NCI-H1694 (cell line): ENCODE measurements at places on chromosomes 1 and 21.

DNA sequence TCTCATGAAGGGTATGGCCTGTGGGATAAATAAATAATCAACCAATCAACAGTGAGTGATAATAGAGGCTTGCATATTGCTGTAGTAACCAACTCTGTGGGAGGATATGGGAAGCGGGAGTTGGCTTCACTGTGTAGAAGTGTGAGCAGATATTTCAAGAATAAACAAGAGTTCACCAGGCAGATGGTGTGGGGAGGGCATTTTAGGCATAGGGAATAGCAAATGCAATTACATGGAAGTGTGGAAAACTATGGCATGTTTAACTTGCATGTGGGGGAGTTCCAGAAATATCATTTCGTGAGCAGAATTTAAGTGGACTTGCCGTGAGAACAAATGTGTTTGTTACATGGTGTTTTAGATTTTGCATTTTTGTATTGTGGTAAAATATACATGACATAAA is 95.2 kb downstream of the SPATA46 start:
- DNase-seq = no peak

- no peak for DNase-seq
These were observed 38.8 kb upstream of the RASAL2 start for GRCh38 chr1:178055093-178055492.

DNA sequence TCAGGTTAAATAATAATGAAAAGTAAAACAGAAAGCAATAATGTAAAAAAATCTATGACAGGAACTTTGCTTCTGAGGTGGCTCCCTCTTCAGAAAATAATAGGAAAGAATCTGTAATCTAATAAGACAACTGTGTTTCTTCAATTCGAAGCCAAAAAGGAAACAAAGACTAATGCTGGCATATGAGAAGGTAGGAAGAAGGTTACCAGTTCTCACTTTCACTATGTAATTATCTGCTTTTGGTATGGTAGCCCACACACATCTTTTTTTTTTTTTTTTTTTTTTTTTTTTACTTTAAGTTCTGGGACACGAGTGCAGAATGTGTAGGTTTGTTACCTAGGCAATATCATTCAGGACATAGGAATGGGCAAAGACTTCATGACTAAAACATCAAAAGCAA is 47.1 kb downstream of the COP1 start:
- DNase-seq = no peak

DNA sequence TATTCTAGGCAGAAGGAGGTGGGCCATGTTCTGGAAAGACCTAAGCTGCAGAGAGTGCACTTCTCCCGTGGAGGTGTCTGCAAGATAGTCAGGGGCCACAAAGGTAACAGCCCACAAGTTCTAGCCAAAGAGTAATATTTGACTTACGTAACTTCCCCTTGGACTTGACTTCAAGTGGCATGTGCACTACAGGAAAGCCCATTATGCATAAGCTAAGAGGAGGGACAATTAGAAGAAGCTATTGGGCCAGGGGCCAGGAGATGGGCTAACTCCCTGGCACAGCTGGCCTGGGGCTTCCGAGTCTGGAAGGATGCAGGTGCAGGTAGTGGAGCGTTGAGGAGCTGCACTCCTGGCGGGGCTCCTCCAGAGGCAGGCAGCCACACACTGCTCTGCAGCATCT is 58.3 kb downstream of the ERG start:
- no peak for DNase-seq

DNA sequence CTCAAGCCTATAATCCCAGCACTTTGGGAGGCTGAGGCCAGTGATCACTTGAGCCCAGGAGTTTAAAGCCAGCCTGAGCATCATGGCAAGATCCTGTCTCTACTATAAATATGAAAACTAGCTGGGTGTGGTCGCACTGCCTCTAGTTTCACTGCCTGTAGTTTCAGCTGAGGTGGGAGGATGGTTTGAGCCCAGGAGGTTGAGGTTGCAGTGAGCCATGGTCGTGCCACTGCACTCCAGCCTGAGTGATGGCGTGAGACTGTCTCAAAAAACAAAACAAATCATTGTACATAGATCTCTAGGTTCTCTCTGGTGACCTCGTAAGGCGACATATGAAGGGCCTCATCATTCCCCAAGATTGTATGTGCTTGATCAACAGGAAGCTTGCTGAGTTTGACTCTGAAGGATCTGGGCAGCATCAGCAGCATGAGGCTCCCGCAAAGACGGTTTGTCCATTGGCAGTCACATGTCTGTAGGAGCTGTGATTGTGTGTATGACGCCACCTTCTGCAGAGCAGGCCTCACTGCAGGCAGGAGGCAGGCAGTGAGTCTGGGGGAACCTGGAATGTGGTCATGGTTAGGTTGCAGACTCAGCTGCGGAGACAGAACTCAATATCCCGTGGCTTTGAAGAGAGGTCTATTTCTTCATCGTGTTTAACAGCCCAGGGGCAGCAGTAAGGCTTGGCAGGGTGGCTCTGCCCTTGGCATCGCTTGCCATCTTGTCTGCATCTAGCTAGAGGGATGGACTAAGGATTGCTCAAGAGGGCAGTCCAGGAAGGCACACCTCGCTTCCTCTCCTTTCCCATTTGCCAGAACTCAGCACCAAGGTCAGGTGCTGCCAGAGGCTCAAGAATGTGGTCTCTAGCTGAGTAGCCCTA is 14.0 kb downstream of the ATP5PO start:
- DNase-seq = peak; percentile 27

DNA sequence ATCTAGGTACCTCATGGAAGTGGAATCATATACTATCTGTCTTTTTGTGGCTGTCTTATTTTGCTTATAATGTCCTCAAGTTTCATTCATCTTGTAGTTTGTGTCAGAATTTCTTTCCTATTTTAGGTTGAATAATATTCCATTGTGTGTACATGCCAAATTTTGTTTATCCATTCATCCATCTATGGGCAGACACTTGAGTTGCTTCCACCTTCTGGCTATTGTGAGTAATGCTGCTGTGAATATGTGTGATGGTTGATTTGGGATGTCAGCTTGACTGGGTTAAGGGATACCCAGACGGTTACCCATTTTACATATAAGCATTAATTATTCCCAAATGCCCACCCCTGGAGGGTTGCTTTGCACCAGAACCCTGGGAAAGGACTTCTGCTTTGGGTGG is 477.5 kb downstream of the PTPRU start:
- no peak for DNase-seq

GRCh38 chr1:52558941-52559340 is 6.0 kb upstream of the TUT4 start:
- DNase-seq = no peak

- no peak for DNase-seq
These were observed 54.5 kb upstream of the TIAM1 start for GRCh38 chr21:31398574-31398973.

DNA sequence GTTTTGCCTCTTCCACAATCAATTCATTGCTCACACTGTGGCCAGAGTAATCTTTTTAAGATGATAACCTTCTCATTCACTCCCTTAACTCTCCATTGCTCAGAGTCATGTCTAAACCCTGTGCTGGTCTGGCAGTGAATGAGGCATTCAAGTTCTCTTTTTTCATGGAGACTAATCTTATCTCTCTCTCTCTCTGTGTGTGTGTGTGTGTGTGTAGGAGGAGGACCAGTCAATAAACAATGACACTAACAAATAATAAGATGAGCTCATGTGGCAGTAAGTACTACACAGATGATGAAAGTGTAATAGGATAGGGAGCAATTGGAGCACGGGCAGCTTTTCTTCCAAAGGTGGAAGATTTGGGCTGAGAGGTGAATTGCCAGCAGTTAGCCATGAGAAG is 122.0 kb upstream of the B3GALT2 start:
- no peak for DNase-seq

DNA sequence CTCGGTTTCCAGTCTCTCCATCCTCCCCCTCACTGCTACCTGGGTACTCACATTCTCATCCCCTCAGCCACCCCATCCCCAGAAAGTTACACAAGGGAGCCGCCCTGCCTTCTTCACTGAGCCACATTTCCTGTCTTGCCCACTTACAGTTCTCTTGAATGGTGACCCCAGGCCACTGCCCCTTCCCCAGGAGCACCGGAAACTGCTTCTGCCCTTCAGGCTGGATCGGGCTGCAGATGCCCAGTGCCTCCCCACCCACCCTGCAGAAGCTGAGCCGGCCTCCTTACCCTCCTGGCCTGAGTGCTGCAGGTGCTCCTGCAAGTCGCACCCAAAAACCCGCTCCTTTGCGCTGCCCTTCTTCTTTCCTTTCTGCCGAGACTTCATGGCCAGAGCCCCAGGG is 450 bp downstream of the ARHGAP30 start:
- DNase-seq = no peak

DNA sequence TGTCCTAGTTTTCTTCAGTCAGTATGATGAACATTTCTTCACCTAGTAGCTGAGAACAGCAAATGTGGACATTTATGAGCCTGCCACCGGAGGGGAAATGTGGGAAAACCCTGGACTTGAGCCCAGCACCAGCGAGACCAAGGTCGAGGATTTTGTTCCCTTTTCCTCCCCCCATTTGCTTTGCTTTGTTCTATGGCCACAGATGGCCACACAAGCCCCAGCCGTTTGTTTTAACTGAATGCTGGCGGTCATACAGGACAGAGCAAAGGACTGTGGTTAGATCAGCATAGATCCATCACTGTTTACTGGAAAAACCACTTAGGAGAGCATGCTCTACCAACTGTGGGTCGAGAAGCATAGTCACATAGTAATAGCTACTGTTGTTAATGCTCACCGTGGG is 20.9 kb downstream of the SH2D2A start:
- no peak for DNase-seq

- DNase-seq = peak; percentile 34
These were observed 258.5 kb downstream of the TRABD2B start for GRCh38 chr1:47738560-47739182.

GRCh38 chr1:20615946-20616846 is 17.1 kb upstream of the PINK1 start:
- DNase-seq = no peak

GRCh38 chr1:155932081-155932480 is 2.1 kb downstream of the KHDC4 start:
- no peak for DNase-seq

- no peak for DNase-seq
These were observed 642.2 kb downstream of the PTPRU start for GRCh38 chr1:29878501-29878900.

DNA sequence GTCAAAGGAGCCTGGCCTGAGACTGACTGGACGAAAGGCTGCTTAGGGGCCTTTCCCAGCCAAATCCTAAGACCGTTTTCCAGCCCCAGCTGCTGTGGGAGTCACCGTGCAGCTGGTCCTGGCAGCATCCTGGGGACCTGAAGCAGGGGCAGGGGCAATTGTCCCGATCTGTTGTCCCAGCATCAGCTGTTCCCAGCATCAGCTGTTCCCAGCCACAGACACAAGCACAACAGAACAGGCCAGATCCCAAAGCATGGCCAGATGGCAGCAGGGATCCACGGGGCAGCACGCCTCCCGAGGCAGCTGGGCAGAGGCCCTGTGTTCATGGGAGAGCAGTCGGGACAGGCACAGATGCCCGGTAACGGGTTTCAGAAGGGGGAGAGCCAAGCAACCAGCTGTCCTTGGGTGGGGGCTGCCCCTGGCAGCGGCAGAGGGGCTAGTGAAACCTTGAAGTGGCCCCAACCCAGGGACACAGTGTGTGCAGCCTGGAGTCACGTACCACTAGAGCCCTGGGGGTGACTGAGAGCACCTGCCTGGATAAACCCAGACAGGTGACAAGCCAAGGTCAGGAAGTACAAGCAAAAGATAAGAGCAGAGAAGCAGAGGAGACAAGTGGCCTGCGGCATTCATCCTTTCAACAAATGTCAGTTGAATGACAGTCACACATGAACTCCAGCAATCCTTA is 13.3 kb downstream of the CELA2B start:
- peak; percentile 59 for DNase-seq

DNA sequence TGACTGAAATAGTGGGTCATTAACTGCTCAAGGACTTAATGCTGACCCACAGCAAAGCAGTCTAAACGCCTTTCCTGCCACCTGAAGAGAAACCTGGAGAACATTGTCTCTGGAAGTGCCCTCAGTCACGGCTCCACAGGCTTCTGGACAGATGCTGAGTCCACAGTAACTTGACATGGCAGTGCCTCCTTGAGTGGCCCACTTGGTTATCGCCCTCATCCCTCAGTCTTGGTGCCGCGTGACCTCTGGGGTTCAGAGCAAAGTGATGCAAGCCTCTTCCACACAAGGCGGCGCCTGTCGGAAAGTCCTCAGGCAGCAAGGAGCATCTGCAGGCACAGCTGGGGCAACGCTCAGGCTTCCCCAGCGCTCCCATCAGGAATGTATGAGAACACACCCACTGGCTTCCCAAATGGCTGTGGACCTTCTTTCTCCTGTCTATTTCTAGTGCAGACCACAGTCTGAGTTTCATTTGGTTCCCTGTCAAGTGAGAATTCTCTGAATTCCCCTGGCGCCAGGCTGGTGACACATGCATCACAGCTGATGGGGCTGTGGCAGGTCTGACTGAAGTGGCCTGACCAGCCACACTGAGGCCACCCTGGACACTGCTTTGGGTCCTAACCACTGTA is 13.0 kb upstream of the ANGPTL7 start:
- DNase-seq = no peak

GRCh38 chr21:39882151-39882838 is 15.1 kb downstream of the PCP4 start:
- DNase-seq = no peak

DNA sequence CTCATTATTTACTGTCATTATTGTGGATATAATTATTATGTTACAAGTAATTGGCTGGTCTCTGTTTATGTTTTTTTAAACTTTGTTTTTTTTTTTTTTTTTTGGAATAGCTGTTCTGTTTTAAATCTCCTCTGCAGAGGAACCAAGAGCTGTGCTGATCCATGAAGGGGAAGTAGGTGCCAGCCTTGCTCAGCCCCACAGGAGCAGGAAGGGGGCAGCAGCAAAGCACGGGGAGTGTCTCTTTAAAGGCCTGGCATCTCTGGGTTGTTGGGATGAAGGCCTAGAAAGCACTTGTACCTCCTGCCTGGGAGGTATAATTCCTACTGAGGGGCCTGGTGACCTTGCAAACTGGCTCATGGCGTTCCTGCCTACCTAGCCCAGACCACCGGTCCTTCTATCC is 2.5 kb upstream of the GRHL3 start:
- peak; percentile 13 for DNase-seq

- no peak for DNase-seq
These were observed 34.0 kb upstream of the ADGRL4 start for GRCh38 chr1:79040424-79041082.

GRCh38 chr1:109906839-109907180 is 3.8 kb upstream of the CSF1 start:
- no peak for DNase-seq

GRCh38 chr21:28657566-28657965 is 335.1 kb downstream of the LTN1 start:
- no peak for DNase-seq
